HCT116 (cell line): ENCODE measurements at places on chromosomes 1 and 21. TPM values are rescaled to one million over a fixed set of nuclear protein-coding genes. Genes with fewer than 3 reads are reported as not detected.

NHLH1 gene
- total RNA-seq: 0.12 TPM

- DNase-seq: no peak
Measured at GRCh38 chr1:215623162-215623561, 56.1 kb downstream of the KCTD3 start.

GPA33 gene
- total RNA-seq: 0.22 TPM

DNA sequence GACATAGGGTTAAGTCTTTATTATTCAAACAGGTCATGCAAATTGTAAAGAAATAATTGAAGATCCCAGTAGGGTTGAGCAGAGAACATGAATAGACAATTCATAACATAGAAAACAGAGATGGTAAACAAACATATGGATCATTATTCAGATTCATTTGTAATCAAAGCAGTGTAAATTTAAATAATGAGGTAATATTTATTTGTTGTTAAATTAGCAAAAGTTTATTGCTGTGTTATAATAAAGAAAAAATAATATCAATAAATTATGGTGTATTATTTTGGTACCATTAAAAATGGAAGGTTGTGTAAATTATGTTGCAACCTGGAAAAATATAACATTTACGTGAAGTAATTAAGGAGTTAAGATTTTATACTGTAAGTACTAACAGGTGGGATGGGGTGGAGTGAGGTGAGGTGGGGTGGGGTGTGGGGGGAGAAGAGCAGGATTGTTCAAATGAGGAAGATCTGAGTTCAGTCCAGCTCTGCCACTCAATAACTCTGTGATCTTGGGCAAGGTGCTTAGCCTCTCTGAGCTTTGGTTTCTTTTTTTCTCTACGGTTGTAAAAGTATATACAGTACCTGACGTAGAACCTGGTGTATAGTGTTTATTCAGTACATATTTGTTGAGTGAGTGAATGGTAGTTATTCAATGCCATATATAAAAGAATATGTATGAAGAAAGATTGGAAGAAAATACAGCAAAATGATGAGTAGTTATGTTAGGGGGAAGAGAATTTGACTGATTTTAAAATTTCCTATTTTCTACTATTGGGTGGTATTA lies 140.3 kb upstream of the KIF26B start:
- DNase-seq: no peak
